ENCODE measurements at places on chromosomes 16 and 17.

- DNase-seq, result no peak
These were observed 204.8 kb upstream of the CPHXL start for GRCh38 chr16:75931043-75931442.

- DNase-seq, result no peak
These were observed 12.2 kb downstream of the PRKCB start for GRCh38 chr16:23847948-23848347.

GRCh38 chr17:55563363-55563762 lies 52.1 kb upstream of the SMIM36 start:
- no peak for DNase-seq

DNA sequence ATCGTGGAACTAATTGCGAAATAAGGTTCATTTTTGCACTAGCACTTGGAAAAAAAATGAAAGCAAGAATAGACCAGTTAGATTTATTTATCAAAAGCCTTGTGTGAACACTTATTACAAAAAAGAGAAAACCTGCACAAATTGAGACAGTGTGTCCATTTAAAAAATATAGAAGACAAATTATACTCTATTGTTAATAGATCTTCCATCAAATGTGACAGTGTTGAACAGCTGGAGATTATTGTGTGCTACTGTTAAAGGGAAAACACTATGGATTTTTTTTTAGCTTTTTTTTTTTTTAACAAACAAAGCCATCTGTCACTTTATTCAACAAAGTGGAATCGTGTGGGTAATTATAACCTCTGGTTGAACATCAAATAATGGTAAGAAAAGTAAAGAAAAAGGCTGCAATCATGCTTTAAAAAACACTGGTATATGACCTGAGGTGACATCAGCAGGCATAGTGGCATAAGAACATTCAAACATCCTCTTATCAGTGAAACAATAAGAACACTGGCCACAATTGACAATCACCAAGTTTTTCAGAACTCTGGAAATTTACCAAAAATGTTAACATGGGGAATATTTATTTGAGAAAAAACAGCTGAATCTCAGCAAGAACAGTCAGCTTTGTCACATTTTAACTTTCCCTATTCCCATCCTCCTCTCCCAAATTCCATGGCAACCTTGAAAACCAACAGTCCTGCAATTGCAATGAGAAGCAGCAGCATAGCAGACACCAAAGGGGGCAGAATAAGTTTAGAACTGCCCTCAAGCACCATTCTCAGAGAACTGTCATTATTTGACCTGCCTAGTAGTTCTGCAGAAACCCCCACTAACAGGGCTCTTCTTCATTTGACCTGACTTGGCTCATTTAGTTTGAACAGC lies 442.3 kb upstream of the MON1B start:
- DNase-seq, result no peak

GRCh38 chr17:76584427-76585032 lies 1.1 kb downstream of the ST6GALNAC2 start:
- no peak for DNase-seq

- no peak for DNase-seq
These were observed 23.2 kb downstream of the USP43 start for GRCh38 chr17:9668517-9668916.

- no peak for DNase-seq
These were observed 33.2 kb downstream of the USP32 start for GRCh38 chr17:60358606-60359225.

DNA sequence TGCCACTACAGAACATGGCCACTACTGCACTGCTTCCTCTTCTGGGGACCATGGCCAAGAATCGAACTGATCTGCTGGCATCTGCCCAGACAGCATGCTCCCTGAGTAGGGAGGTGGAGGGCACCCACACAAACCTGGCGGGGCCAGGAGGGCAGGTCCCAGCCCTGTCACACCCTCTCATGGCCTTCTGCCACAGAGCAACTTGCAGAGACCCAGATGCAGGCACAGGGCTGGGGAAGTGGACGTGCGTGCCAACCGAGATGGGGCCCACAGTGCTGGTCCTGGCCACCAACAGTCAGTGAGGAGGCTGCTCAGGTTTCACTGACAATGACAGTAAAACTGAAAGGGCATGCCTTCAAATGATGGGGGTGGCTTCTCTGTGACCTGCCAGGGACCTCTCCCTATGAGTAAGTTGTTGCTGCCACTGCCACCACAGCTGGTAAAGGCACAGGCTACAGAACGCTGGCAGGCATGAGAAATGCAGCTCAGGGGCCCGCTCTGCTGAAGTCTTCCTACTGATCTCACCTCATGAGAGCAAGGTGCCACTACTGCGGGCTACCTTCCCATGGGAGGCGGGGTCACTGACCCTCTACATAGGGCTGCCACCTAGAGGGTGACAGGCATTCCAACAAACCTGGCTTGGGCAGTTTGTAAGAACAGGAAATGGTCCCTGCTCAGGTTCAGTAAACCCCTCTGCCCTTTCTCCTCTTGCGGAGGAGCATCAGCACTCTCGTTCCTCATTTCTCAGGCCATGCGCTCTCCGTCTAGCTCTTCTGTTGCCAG lies 15.5 kb downstream of the HIC1 start:
- DNase-seq, result no peak

DNA sequence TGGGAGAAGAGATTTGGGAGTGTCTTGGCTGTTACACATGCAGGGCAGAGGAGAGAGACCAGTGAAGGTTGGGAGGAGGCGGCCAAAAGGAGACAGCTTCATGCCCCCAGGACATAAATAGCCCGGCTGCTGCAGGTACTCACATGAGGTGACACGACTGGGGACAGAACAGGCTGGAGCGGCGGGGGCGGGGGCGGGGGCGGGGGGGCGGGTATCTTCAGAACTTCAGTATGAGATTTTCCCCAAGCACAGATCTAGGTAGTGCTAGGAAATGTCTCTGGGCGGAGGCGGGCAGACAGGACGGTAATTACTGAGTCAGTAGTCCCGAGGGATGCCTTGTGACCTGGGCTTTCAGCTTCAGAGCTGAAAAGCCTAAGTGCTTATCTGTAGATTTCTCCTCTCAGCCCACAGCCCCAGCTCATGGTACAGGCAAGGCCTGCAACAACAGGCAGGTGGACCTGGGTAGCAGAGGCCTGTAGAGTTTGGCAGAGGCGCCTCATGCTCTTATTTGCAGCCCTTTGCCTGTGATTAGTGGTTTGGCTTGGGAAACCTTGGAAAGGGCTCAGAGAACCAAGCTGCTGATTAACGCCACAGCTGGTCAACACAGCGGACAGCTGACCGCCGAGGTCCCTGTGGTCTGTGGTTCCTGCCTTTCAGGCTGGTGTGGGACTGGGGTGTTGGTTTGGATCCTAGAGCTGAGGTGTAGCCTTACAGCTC lies 24.5 kb downstream of the UNK start:
- no peak for DNase-seq

- no peak for DNase-seq
These were observed 121.4 kb downstream of the C16orf78 start for GRCh38 chr16:49494891-49495566.

- no peak for DNase-seq
These were observed 297.4 kb downstream of the CNTNAP4 start for GRCh38 chr16:76574651-76575050.

DNA sequence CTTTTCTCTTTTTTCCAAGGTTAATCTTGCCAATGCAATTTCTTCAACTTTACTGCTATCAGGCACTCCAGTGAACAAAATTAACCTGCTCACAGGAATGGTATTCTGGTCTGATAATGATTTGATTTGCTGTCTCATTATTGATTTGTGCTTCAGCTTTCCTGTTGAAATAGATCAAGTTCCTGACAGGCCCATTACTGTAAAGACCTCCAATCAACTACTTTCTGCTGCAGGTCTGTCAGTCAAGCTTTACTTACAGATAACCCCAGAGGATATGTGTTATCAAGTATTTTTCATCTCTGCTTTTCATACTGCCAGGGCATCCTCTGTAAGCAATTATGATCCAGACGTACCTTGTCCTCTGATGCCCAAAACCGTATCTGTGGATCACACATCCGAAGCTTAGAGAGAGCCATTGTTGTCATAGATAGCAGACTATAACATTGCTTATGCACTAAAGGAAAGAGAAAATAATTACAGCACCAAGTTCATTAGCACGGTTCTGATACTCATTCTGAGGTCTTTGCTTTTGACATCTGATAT lies 215.6 kb downstream of the PHKB start:
- no peak for DNase-seq

DNA sequence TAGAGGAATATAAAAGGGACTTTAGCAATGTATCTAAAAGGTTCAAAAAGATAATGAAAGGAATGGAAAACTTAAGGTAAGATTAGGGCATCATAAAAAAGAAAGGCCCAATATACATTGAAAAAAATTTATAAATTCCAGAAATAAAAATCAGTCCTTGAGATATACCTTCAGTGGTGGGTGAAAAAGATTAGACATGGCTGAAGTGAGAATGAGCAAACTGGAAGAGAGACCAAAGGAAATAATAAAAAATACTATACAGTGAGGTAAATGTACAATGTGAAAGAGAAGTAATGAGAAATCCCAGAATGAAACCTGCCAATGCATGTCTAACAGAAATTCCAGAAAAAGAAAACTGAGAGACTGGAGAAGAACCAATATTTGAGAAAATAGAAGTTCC lies 42.9 kb upstream of the PMFBP1 start:
- DNase-seq, result no peak

- no peak for DNase-seq
These were observed 3.6 kb downstream of the KAT2A start for GRCh38 chr17:42117397-42118125.

- DNase-seq, result no peak
These were observed 349.6 kb downstream of the KIF2B start for GRCh38 chr17:54172096-54172984.

GRCh38 chr17:753418-753817 lies 1.4 kb upstream of the GEMIN4 start:
- no peak for DNase-seq

- DNase-seq, result no peak
These were observed 29.6 kb downstream of the NLK start for GRCh38 chr17:28071891-28072606.

DNA sequence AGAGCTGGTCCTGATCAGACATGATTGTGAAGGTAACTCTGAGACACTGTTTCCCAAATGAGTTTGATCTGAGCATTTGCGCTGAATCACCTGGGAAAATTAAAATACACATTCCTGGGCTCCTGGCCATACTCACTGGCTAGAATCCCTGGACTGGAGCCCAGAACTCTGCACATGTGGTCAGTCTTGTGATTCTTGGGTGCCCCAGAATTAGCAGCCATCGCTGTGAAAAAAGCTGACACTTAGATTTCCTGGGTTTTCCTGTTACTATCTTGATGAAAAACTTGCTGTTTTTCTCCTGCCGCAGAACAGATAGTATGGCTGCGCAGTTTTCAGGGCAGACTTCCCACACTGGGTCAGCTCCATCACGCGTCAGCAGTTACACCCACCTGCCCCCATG lies 24.6 kb downstream of the NECAB2 start:
- peak; percentile 32 for DNase-seq

DNA sequence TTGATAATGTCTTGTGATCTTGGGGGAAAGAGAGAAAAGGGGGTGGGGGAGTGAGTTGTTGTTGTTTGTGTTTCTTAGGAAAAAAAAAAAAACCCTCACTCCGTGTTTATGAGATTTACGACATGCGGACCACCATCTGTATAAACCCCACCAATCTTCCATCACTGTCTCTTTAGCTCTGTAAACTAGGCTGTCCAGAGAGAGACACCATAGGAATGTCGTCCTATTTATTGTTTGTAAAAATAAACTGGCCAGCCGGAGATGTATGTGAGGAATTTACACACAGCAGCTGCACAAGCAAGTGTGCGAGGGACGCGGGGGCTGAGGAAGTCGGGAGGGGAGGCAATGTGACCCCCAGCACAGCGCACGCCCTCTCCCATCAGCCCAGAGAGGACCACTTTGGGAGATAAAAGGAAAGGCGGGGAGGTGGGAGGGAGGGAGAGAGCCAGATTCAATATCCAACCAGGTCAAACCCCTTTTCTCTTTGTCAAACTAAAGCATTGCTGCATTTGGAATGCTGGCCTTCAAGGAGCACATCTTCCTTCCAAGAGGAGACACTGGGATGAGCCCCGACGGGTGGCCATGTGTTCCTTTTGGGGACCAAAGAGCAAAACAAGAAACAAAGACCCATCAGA lies 136.2 kb upstream of the SALL1 start:
- no peak for DNase-seq

- no peak for DNase-seq
These were observed 537.2 kb upstream of the CDH8 start for GRCh38 chr16:62573466-62573865.

DNA sequence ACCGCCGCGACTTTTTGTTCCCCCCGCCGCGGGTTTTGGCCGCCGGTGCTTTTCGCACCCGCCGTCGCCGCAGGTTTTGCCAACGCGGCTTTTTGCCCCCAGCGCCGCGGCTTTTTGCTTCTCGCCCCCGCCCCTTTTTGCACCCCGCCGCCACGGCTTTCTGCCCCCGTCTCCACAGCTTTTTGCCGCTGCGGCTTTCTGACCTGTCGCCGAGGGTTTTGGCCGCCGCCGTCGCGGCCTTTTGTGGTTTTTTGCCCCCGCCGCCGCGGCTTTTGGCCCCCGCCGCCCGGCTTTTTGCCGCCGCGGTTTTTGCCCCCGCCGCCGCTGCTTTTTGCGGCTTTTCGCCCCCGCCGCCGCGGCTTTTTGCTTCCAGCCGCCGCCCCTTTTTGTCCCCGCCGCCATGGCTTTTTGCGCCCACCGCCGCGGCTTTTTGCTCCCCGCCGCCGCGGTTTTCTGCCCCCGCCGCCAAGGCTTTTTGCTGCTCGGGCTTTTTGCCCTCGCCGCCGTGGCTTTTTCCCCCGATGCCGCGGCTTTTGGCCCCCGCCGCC lies 151.1 kb downstream of the KCNJ18 start:
- no peak for DNase-seq

GRCh38 chr17:3814361-3814760 lies 13.4 kb upstream of the ITGAE start:
- DNase-seq, result no peak

DNA sequence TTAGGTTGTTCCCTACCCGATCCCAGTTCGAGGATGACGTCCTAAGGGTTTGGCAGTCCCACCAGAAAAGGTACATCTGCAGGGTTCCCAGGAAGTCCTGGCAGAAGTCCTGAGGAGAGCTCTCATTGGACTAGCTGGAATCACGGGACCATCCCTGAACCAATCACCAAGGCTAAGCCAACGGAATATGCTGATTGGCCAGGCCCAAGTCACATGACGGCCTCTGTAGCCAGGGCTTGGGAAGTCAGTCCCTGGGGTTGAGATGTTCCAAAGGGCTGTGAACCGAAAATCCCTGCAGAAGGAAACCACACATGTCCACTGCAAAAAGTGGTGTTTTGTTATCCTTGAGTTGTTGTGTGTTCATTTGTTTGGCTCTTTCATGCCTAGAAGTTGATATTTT lies 68.2 kb upstream of the ZNF423 start:
- no peak for DNase-seq

DNA sequence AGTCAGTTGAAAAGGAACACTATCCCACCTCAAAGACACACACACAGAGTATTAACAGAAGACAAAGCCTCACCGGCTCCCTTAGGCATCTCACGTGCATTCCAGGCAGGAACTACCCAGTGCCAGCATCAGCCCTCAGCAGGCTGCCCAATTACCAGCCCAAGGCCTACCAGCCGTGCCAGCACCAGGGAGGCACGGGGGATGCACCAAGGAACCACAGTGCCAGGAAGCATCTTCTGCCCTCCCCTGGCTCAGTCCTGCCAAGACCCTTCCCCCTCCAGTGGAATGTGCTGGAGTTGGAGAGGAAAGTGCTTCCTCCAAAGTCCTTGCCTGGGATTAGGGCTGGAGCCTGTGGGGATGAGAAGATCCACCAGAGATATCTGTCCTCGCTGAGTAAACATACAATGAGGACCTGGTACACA lies 11.0 kb upstream of the KRT19 start:
- no peak for DNase-seq

Measured in substantia nigra (tissue), 51 donors.